ENCODE measurements at places on chromosomes 7 and 10.

- no peak for DNase-seq
Measured at GRCh38 chr7:12470930-12471329, 67.3 kb upstream of the VWDE start.

DNA sequence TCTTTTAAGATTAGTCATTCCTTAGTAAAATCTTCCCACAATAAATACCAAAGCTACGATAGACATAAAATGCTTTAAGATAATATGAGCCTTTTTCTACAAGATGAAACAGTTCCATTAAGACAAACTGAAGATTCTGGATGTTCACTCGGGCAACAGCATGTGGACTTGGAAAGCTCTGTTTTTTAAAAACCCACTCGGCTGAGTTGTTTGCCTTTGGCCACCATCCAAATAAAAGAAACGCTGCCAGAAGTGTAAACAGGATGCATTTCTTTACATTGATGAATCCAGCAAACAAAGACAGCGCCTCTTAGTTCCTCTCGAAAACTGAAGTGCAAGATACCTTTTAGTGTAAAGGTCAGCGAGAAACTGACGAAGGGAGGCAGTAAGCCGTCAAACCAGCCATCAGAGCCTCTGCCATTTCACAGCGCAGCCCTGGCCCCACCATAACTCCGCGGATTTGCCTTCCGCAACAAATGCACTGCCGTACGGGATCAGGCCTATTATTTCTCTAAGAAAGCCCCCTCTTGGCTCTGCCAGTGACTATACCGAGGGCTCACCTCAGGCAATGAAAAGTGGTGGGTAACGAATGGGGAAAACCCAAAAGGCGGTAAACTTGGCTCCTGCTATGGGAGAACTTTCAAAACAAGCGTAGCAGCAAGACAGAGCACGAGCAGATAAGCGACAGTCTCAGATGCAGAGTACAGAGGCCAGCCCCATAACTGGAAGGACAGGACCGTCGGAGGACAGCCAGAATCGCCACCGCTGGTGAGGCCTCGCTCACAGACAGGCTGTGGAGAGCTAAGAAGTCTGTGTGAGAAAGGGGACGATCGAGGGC is 41.4 kb downstream of the GNA12 start:
- peak; percentile 55 for DNase-seq

DNA sequence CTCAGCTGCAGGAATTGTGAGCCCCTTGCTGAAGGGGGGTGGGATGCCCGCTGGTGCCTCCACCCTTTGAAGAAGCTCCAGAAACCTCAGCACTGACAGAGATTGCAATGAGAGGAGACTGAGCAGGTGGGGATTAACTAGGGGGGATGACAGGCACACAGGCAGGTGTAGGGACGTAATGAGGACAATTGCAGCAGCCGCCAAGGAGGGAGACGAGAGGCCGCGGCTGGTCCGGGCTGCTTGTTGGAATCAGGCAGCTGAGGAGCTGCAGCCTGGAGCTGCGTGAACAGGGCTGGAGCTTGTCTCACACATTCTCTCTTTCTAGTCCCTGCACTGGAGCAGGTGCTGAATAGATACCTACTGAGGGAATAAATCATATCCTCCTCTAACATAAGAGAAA is 122.0 kb upstream of the TCERG1L start:
- no peak for DNase-seq

GRCh38 chr10:120543291-120543690 is 86.3 kb downstream of the PLPP4 start:
- DNase-seq: no peak

DNA sequence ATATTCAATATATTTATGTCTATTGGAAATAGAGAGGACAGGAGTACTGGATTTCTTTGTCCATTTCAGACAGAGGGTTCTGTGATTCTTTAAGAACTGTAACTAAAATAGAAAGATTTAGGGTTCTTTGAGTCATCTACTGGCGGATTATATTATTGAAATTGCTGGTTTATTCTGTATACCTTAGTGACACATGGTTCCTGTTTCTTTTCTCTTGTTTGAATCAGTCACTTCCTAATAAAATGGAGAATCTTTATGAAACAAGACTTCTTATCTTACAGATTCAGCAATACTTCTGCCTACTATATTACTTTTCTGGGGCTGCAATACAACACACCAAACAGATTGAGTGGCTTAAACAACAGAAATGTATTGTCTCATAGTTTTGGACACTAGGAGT is 20.8 kb upstream of the ZNF800 start:
- no peak for DNase-seq

GRCh38 chr10:9362721-9363120 is 1308.2 kb downstream of the GATA3 start:
- DNase-seq: no peak

DNA sequence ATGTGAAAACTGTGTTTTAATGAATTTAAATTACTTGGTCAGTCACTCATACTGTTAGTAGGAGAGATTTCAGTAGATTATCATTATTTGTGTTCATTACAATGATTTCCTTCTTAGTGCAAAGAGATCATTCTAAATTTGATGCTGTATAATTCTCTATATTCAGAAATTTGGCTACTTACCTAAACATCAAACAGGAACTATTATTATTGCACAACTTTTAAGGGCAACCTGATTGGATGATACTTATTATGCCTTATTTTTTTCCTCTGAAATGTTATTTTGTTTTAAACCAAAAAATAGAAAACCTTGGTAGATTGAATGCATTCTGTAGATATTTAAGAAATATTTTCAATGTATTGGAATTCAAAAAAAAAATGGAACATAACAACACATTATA is 436.4 kb upstream of the PCDH15 start:
- DNase-seq: no peak

GRCh38 chr10:72087392-72087968 is 871 bp downstream of the SPOCK2 start:
- no peak for DNase-seq

- no peak for DNase-seq
Measured at GRCh38 chr7:107111196-107111595, 57.6 kb upstream of the HBP1 start.

DNA sequence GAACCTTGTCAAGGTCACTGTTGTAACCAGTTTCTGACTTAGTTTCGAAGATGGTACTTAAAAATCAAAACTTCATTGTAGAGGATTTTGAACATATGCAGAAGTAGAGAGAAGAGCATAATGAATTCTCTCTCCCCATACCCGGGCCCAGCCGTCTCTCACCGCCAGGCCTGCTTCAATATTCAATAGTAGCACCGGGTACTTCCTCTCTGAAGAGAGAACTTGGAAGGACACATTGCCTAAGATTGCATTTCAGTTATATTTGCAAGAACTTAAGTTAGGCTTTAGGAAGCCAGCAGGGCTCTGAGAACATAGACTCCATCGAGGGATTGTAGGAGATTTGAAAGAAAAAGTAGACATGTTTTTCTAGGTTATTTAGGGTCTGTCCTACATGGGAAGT is 19.1 kb downstream of the LMTK2 start:
- no peak for DNase-seq

DNA sequence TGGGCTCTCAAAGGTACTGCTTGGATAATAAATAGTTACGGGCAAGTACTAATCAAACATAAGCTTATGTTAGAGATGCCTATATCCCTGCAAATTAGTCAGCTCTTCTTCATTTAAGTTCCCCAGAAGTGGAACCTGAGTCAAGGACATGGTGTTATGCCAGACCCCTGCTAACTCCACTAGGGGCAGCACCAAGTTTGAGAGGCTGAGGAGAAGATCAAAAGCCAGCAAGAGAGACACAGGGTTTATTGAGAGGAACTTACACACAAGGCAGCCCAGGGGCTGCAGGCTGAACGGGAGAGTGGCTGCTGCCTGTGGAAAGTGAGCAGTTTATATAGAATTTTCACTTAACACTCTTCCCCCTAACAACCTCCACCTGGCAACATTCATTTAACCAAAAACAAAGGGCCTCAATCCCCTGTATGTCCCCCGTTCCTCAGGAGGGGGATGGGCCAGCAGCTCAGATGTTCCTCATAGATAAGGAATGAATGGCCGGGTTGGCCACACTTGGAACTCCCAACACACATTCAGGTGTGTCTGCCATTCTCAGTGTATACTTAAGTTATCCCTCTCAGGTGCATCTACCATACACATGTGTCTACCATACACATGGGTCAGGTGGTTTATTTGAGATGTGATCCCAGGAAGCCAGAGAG is 62.6 kb upstream of the GHITM start:
- no peak for DNase-seq

DNA sequence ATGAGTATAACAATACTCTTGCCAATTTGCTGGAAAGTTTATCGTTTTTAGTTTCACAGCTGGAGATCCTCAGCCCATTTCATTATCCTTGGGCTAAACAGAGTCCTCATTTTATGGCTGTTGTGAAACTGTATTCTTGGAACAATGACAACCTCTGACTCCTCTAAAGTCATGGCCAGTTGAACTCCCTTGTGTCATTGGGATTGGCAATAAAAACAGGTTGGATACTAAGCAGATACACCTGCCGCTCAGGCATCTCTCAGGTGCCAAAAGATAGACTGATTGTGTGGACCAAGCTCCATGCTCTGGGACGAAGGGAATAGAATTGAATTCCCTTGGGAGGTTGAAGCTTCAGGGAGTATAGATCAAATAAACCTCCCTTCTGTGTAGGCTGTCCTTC is 182.2 kb downstream of the WDR11 start:
- no peak for DNase-seq

- no peak for DNase-seq
Measured at GRCh38 chr7:90701771-90702170, 105.7 kb downstream of the CDK14 start.

- no peak for DNase-seq
Measured at GRCh38 chr10:47259466-47259865, 40.5 kb upstream of the GDF10 start.

DNA sequence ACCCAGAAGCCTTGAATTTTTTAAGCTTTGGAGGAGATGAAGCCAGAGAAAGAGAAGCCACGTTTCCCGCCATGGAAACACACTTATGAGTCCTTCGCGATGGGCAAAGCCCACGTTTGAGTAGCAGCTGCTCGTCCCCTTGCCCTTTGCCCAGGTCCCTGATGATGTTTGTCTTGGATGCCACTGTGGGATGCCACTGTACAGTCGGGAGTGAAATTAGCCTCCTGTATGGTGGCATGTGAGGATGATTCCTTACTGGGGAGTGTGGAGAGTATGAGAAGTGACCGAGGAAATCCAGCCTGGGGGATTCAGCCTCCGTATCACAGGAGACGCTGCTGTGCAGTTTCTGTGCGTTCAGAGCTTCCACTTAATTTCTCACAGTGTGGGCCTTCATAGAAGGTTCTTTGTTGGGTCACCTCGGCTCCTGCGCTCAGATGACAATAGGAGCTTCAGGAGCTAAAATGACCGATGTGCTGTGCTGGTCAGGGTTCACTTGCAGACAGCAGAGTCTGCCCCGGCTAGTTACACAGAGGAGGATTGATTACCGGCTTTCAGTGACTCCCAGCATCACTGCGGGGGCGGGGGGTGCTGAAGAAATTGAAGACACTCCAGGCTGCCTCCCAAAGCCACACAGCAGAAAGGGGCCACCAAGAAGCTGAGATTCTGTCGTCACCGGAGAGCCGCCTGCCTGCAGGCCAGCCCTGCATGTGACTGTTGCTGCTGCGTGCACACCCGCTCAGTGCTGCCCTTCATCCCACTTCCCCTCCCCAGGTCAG is 122.1 kb upstream of the SFMBT2 start:
- no peak for DNase-seq

- no peak for DNase-seq
Measured at GRCh38 chr7:12965767-12966166, 278.3 kb downstream of the ARL4A start.

GRCh38 chr7:1485156-1485555 is 19.0 kb downstream of the INTS1 start:
- DNase-seq: no peak

DNA sequence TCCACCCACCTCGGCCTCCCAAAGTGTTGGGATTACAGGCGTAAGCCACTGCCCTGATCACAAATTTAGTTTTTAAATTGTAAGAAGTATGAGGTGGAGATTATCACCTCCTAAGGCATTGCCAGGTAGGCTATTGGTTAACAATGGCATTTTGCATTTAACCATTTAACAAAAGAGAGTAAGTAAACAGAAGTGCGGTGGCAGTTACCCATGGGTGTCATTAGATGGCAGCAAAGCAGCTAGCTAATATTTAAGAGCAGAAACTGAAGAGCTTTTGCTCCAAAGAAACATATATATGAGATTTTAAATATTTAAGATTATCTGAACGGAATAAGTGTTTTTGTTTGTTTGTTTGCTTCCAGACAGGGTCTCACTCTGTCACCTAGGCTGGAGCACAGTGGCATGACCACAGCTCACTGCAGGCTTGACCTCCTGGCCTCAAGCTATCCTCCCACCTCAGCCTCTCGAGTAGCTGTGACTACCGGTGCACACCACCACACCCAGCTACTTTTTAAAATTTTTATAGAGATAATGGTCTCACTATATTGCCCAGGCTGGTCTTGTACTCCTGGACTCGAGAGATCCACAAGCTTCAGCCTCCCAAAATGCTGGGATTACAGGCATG is 325.5 kb upstream of the C7orf33 start:
- peak; percentile 54 for DNase-seq

- DNase-seq: no peak
Measured at GRCh38 chr7:130092598-130092997, 22.3 kb downstream of the KLHDC10 start.

DNA sequence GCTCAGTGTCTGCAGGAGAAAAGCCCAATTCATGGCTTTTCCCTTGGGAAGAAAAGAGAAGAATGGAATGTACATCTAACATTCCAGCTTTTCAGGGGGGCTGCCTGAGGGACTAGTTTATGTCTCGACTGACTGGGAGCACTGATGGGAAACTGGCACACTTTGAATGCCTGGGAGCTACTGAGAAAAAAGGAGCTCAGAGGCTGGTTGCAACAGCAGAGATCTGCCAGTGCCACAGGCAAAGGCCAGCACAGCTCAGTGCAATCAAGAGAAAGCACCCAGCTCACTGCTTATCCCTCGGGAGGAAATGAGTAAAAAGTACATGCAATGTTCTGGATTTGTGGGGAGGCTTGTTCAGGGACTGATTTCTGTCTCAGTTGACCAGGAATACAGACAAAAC is 226.2 kb downstream of the COBL start:
- no peak for DNase-seq

GRCh38 chr10:86340991-86341260 is 25.7 kb downstream of the GRID1 start:
- peak; percentile 58 for DNase-seq

DNA sequence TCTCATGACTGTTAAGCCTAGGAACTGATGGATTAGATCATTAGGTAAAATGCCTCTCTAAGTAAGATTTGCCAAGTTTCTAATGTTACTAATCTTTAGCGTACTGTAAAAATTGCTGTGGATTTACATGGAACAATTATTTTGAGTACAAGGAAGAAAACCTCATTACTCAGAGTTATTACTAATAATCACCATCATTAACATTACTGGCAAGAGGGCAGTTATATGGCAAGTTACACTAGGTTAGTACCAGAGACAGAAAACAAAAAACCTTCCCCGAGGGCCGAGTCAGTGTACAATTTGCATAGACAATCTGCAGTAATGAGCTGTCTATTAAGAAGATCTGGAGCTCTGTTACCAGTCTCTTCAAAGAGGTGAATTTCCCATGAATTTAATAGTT is 775.6 kb downstream of the GATA3 start:
- DNase-seq: no peak

GRCh38 chr10:79411546-79412495 is 33.6 kb downstream of the ZCCHC24 start:
- DNase-seq: peak; percentile 66

Measured in osteoblast (primary cell).